NCI-H187 treated with DMSO at 0.1 percent for 48 hours (cell line): ENCODE measurements at places on chromosomes 11 and 22.

GRCh38 chr22:43821606-43822425, 9.7 kb upstream of the EFCAB6 start:
- no peak for DNase-seq

DNA sequence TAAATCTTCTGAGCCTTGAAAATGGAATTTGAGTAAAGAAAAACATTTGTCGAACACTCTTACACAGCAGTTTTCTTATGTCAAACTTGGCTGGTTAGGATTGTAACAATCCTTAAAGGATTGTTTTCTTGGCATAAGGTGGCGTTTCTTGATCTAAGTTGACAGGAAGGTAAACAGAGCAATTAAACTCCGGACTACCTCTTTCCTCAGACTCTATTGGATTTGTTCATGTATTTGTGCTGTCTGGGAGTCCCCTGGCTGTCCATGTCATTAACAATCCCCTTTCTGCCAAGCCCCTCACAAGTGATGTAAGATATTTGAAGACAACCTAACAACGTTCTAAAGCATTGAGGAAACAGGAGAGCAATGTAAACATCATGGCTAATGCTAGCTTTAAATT, 222.5 kb upstream of the SNX19 start:
- DNase-seq = no peak

- DNase-seq = no peak
Observed at GRCh38 chr11:131877246-131877942, 507.0 kb downstream of the NTM start.

GRCh38 chr11:33709466-33709865, 8.8 kb upstream of the C11orf91 start:
- no peak for DNase-seq

DNA sequence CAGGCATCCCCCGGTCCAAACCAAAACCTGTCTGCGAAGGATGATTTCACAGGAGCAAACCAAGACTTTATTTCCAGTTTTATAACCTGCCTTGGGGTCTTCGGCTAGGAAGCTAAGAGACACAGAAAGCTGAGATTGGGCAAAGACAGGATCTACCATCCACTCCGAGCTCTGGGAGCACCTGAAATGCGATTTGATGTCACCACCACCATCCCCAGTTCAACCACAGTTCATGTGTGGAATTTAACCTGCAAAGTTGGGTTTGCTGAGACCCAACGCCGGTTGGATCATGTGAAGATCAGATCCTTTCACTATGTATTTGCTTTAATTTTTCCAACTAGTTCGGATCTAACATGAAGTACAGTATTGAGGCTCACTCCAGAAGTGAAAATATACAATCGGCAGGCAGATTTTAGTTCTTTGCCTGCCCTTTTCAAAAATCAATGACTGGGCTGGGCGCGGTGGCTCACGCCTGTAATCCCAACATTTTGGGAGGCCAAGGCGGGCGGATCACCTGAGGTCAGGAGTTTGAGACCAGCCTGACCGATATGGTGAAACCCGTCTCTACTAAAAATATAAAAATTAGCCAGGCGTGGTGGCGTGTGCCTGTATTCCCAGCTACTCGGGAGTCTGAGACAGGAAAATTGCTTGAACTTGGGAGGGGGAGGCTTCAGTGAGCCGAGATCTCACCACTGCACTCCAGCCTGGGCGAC, 1.4 kb upstream of the C11orf24 start:
- DNase-seq = no peak

DNA sequence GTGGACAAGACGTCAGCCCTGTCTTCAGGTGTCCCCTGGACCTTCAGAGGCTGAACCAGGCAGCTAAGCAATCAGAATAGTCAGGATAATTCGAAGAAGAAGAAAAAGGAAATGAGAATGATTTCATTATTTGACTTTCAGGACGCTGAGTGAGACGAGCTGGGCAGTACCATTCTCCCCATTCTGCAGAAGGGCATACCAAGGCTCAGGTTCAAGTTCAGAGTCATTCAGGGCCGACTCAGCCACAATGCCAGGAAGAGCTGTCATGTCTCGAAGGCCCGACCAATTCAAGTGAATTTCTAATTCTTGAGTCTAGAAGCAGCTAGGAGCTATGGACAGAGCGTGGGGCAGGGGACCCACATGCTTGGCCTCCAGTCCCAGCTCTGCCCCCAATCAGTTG, 33.8 kb upstream of the CD82 start:
- DNase-seq = no peak
